Articular chondrocyte of knee joint (primary cell): ENCODE measurements at places on chromosomes 12 and 14. TPM values are rescaled to one million over a fixed set of nuclear protein-coding genes. Genes with fewer than 3 reads are reported as not detected.

The TSHR gene
- total RNA-seq, result under 0.01 and 0.13 TPM in 2 replicates

The PAH gene
- not detected in 2 replicates for total RNA-seq

The CD69 gene
- total RNA-seq, result not detected in 2 replicates

The KRT2 gene
- not detected in 2 replicates for total RNA-seq
